ENCODE measurements at places on chromosomes 3 and 15.

- no peaks in the 10 kb centered on the region for H3K27me3 ChIP-seq
- H3K27ac ChIP-seq = no peak overlapping the region
- H3K4me1 ChIP-seq = peaks cover 3% of the 10 kb centered on the region
- H3K36me3 ChIP-seq = no peaks in the 10 kb centered on the region
- no peak overlapping the region for H3K4me3 ChIP-seq
These were observed 75.6 kb upstream of the WNT5A start for GRCh38 chr3:55562700-55563099.

- H3K4me1 ChIP-seq = no peaks in the 10 kb centered on the region
- no peaks in the 10 kb centered on the region for H3K27me3 ChIP-seq
- no peak overlapping the region for H3K4me3 ChIP-seq
- DNase-seq = no peak
These were observed 76.4 kb downstream of the UBR1 start for GRCh38 chr15:43029476-43029875.

DNA sequence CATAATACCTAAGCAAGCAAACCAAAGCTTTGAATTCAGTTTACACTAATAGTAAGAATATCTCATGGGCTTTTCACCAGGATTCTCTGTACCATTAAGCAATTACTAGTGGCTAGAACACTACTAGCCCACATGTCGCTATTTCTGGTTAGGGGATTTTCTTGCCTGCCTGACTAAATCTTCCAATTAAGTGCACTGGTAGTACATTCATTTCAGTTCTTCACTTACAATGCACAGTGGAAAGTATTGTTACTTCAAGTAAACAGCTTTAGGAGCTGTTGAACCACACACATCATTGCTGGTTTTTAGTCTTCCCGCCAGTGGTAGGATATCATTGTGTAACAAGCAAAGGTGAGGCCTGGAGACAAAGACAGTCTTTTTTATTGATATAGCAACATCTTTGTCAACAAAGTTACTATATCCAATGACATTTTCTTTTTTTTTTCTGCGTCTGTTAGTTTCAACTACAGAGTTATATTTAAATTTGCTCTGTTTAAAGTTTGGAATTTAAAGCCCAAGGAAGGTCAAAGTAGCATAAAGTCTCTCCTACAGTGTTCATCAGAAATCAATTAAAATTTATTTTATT lies 826.8 kb upstream of the NR2F2 start:
- no peak overlapping the region for H3K4me3 ChIP-seq
- DNase-seq = no peak
- H3K27me3 ChIP-seq = no peaks in the 10 kb centered on the region
- no peaks in the 10 kb centered on the region for H3K4me1 ChIP-seq
- H3K27ac ChIP-seq = no peak overlapping the region

GRCh38 chr3:194135516-194135805 lies 487 bp upstream of the HES1 start:
- no peaks in the 10 kb centered on the region for H3K27me3 ChIP-seq
- peaks cover 55% of the 10 kb centered on the region for H3K4me1 ChIP-seq
- peak overlapping the region; percentile 50 for H3K4me3 ChIP-seq

- H3K27ac ChIP-seq = no peak overlapping the region
- H3K4me3 ChIP-seq = no peak overlapping the region
- DNase-seq = no peak
- H3K36me3 ChIP-seq = no peaks in the 10 kb centered on the region
- H3K4me1 ChIP-seq = no peaks in the 10 kb centered on the region
These were observed 1.1 kb downstream of the SYNPR start for GRCh38 chr3:63279005-63279841.

DNA sequence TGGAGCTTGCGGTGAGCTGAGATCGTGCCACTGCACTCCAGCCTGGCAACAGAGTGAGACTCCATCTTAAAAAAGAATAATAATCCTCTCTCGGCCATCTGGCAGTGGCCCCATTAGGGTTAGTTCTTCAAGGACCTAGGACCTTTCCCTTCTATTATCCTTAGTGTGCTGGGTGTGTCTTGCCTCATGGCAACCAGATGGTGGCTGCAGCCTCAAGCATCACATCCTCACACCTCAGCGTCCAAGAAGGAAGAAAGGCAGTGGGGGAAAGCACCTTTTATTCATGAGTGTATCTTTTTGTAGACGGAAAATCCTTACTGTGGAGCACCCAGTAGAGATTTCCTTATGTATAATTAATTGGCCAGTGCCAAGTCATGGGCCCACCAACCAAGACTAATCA lies 42.7 kb upstream of the TFRC start:
- H3K36me3 ChIP-seq = no peaks in the 10 kb centered on the region
- H3K27ac ChIP-seq = no peak overlapping the region
- H3K27me3 ChIP-seq = no peaks in the 10 kb centered on the region
- no peak overlapping the region for H3K4me3 ChIP-seq
- H3K4me1 ChIP-seq = no peaks in the 10 kb centered on the region
- DNase-seq = no peak

GRCh38 chr3:9582332-9582731 lies 28.7 kb upstream of the LHFPL4 start:
- H3K4me1 ChIP-seq = no peaks in the 10 kb centered on the region
- no peak overlapping the region for H3K4me3 ChIP-seq
- no peaks in the 10 kb centered on the region for H3K36me3 ChIP-seq

DNA sequence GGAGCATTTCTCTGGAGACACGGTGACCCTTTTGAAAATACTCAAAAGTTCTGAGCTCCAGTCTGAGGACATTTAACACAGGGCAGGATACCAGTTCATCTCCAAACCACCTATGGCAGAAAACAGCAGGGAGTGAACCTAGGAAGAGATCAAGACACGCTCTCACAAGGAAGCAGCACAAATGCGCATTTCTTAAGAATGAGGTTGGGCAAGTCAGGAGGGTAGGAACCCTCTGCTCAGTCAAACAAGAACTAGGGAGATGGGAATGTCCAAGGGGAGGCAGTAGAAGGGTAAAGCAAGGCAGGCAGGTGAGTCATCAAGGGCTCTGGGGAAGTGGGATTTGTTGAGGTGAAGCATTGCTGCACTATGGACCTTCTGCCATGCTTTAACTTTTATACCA lies 60.3 kb upstream of the PSMD6 start:
- H3K27me3 ChIP-seq = no peaks in the 10 kb centered on the region
- DNase-seq = no peak
- H3K27ac ChIP-seq = no peak overlapping the region
- H3K4me1 ChIP-seq = no peaks in the 10 kb centered on the region
- no peaks in the 10 kb centered on the region for H3K36me3 ChIP-seq
- H3K4me3 ChIP-seq = no peak overlapping the region

DNA sequence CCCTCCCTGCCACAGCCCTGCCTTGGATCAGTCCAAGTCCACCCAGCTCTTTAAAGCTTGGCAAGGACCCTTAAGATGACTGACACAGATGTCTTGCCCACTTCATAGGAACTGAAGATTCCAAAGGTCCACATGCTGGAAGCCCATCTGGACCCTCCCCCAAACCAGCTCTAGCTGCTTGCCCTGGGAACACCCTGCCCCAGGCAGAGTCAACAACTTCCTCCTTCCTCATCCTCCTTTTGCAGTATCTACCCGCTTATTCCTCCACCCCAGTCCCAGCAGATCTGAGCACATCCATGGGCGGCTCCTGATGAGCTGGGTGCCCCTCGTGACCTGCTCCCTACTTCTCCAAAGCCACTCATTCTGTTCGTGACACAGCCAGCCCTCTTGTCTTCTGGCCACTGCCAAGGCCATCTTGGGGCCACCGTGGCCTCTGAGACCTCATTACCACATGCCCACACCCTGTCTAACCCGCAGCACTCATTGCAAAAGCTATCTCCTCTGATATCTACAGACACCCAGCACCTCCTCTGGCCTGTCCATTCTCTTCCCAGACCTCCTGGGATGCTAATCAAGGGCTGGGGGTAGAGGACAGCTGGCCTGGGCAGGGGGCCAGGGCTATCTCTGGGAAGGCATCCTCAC lies 2.0 kb upstream of the PFKFB4 start:
- no peaks in the 10 kb centered on the region for H3K36me3 ChIP-seq
- H3K27ac ChIP-seq = peak overlapping the region; percentile 88
- H3K27me3 ChIP-seq = no peaks in the 10 kb centered on the region
- DNase-seq = peak; percentile 43

DNA sequence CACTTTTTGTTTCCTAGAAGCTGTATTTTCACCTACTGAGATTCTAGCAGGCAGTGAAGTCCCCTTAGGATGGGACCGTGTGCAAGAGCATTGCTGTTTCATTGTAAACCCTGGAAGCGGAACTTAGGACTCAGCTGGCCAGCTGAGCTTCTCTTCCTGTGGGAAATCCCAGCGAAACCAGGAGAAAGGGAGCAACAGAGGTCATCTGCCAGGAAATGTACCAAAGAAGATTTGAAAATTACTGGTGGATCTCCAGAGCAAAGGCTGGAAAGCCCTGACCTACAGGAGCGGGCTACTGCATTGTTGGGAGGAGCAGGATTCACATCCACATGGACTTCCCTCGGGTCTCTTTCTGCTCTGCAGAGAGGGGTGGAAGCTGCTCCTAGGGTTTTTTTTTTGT lies 7.6 kb upstream of the ADPRH start:
- no peak overlapping the region for H3K27ac ChIP-seq
- no peak for DNase-seq
- no peak overlapping the region for H3K4me3 ChIP-seq
- no peaks in the 10 kb centered on the region for H3K27me3 ChIP-seq

GRCh38 chr3:7038394-7038793 lies 177.5 kb downstream of the GRM7 start:
- H3K4me1 ChIP-seq = no peaks in the 10 kb centered on the region
- H3K27me3 ChIP-seq = no peaks in the 10 kb centered on the region
- H3K4me3 ChIP-seq = no peak overlapping the region
- no peak overlapping the region for H3K27ac ChIP-seq
- DNase-seq = no peak

Data from transverse colon (tissue), 4 donors.